ENCODE measurements at places on chromosomes 1 and 21. TPM values are rescaled to one million over a fixed set of nuclear protein-coding genes. Genes with fewer than 3 reads are reported as not detected.

DNA sequence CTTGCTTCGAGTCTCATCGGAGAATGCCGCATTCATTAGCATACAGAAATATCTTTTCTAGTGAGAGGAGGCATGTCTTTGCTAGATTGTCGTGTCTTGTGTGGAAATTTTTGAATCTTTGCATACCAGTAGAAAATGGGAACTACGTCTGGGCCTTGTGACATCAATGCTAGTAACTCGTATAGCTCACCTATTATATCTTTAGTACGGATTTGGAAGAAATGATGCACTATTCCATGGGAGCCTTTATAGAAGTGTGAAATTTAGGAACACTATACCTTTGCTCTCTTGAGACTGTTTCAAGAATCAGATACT lies 835 bp downstream of the UHMK1 start:
- no peaks in the 10 kb centered on the region for H3K36me3 ChIP-seq
- H3K4me3 ChIP-seq = peak overlapping the region; percentile 98
- peaks cover 5% of the 10 kb centered on the region for H3K4me1 ChIP-seq
- peak overlapping the region; percentile 90 for H3K27ac ChIP-seq
- no peak for DNase-seq

DNA sequence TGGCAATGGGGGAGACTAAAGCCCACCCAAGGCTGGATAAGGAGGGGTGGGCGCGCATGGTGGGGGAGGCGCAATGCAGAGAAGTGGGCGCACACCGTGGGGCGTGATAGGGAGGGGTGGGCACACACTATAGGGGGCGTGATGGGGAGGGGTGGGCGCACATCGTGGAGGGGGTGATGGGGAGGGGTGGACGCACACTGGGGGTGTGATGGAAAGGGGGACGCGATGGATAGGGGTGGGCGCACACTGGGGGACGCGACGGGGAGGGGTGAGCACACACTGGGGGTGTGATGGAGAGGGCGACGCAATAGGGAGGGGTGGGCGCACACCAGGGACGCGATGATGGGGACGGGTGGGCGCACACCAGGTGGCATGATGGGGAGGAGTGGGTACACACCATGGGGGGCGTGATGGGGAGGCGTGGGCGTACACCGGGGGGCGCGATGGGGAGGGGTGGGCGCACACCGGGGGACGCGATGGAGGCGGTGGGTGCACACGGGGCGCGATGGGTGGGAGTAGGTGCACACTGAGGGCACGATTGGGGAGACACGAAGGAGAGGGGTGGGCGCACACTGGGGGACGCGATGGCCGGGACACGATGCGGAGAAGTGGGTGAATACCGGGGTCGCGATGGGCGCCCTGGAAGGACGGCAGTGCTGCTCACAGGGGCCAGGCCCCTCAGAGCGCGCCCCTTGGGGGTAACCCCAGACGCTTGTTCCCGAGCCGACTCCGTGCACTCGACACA lies 929 bp downstream of the SUMO3 start:
- DNase-seq = no peak
- H3K4me3 ChIP-seq = peak overlapping the region; percentile 83
- H3K36me3 ChIP-seq = no peaks in the 10 kb centered on the region
- peak overlapping the region; percentile 14 for H3K27ac ChIP-seq

DNA sequence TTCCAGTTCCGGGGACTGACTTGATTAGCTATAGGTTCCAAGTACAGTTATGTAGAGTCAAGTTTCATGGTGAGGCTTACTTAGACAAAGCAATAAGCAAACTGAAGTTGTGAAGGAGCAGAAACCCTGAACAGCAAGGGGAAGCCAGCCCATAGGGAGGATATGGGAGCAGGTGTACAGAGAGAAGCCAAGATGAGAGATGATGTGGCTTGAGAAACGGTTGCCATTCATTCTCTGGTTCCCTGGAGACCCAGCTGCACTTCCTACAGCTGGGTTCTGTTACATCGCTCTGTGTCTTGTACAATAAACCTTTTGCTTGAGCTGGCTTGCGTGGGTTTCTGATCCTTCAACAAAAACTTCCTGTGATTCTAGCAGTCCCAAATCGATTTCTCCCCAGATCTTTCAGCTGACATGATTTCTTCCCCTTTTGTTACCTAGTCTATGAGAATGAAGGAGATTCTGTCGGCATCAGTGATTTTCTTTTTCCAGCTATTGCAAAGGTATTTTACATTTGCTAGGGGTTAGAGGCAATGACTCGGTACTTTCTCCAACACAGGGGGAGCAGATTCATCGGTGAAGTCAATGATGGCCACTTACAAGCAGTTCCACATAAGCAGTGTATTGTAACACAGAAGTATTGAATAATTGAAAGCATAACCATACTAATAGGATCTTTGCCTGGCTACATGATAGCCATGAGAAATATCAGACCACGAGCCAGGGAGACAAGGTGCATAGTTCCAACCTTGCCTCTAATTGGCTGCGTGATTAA lies 67.3 kb downstream of the URB2 start:
- no peaks in the 10 kb centered on the region for H3K27me3 ChIP-seq
- no peak overlapping the region for H3K27ac ChIP-seq
- H3K4me1 ChIP-seq = no peaks in the 10 kb centered on the region
- H3K4me3 ChIP-seq = no peak overlapping the region
- no peaks in the 10 kb centered on the region for H3K36me3 ChIP-seq
- DNase-seq = no peak

- H3K27me3 ChIP-seq = no peaks in the 10 kb centered on the region
- no peaks in the 10 kb centered on the region for H3K4me1 ChIP-seq
Observed at GRCh38 chr1:244242446-244242845, 191.4 kb downstream of the ZBTB18 start.

DNA sequence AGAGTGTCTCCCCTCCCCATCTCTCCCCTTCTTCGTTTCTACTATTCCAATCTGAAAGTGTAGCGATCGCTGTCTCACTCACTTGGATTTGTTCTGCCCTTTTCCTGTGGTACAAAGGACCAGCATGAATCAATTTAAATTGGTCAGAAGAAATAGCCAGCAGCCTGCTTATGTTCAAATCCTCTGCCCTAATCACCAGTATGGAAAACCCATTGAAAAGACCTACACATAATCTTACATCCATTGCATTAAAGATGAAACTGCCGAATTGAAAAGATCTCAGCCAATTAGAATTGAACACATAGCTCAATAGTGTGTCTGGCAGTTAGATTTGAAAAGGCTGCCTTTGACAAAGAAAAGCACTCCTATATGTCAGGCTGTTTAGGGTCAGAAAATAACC lies 122.6 kb downstream of the TNNI3K start:
- H3K4me1 ChIP-seq = no peaks in the 10 kb centered on the region
- no peaks in the 10 kb centered on the region for H3K27me3 ChIP-seq
- H3K36me3 ChIP-seq = no peaks in the 10 kb centered on the region
- H3K27ac ChIP-seq = no peak overlapping the region

- DNase-seq = no peak
- no peak overlapping the region for H3K4me3 ChIP-seq
- no peaks in the 10 kb centered on the region for H3K4me1 ChIP-seq
- H3K27ac ChIP-seq = no peak overlapping the region
Observed at GRCh38 chr1:7235871-7236517, 450.7 kb downstream of the CAMTA1 start.

- no peak for DNase-seq
- no peaks in the 10 kb centered on the region for H3K36me3 ChIP-seq
- H3K27me3 ChIP-seq = no peaks in the 10 kb centered on the region
- H3K27ac ChIP-seq = no peak overlapping the region
Observed at GRCh38 chr1:235946571-235946981, 79.9 kb upstream of the LYST start.

GRCh38 chr1:21468599-21468998 lies 28.7 kb downstream of the NBPF3 start:
- no peak overlapping the region for H3K27ac ChIP-seq
- no peaks in the 10 kb centered on the region for H3K27me3 ChIP-seq
- H3K4me1 ChIP-seq = no peaks in the 10 kb centered on the region
- no peaks in the 10 kb centered on the region for H3K36me3 ChIP-seq

- no peaks in the 10 kb centered on the region for H3K4me1 ChIP-seq
- no peaks in the 10 kb centered on the region for H3K36me3 ChIP-seq
- H3K4me3 ChIP-seq = no peak overlapping the region
Observed at GRCh38 chr21:35227786-35228185, 178.7 kb upstream of the RUNX1 start.

GRCh38 chr21:37762606-37763005 lies 153.7 kb downstream of the KCNJ6 start:
- no peak overlapping the region for H3K27ac ChIP-seq
- H3K36me3 ChIP-seq = no peaks in the 10 kb centered on the region
- no peaks in the 10 kb centered on the region for H3K4me1 ChIP-seq
- no peak overlapping the region for H3K4me3 ChIP-seq
- DNase-seq = no peak

DNA sequence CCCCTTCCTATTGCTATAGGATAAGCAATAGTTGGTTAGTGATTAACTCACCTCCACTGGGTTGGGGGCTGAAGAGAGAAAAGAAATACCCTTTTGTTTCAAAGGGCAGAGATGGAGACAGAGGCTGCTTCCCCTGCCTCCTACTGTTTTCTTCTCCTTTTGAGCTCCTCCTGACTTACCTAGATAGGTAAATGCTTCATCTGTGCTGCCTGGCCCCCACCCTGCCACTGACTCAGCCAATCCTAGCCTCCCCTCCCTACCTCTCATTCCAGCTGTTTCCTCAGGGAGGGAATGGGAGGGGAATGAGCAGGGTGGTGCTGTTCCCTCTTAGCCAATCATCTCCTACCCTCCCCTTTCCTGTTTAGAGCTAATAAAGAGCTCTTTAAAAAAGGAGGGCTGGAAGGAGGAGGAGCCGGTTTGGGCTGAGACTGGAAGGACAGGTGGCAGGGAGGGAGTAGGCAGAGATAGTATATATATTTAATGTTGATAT lies at the start of gene C1orf116:
Gene C1orf116 (minus strand): TSS at position 229 of the 490 bp plus-strand sequence. CDS start 5,158 bp downstream, outside the sequence.
- H3K27me3 ChIP-seq = no peaks in the 10 kb centered on the region
- no peaks in the 10 kb centered on the region for H3K36me3 ChIP-seq
- peak within 1 kb of the TSS; percentile 94 for H3K27ac ChIP-seq
- DNase-seq = peak; percentile 93
- H3K4me1 ChIP-seq = peaks cover 3% of the 10 kb centered on the region

The CFAP126 gene
- not detected for total RNA-seq

DNA sequence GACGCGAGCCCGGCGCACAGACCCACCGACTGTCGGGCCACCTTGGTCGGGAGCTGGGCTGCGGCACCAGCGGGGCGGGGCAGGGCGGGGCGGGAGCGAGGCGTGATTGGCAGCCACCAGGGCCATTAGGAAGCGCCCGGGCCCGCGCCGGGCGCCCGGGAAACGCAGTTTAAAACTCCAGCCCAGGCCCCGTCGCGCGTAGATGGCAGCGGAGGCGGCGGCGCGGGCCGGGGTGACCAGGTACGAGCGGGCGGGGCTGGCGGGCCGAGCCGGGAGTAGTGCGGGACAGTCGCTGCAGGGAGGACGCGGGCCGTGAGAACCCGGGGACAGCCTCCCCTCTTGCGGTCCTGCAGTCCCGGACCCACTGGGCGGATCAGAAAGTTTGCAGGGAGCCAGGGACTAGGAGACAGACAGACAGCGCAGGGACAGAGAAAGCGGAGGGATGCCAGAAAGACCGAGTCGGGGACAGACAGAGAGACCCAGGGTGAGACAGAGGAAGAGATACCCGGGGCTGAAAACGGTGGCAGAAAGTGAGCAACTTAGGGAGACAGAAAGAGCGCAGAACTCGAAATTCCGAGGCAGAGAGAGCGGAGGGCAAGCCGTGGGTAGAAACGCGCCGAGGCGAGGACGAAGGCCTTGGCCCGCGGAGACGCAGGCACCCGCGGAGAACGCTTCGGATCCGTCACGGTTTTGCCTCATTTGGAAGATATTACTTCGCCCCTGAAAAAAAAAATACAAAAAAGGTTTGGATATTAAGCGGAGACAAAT lies at the start of gene DMBX1:
Gene DMBX1 (plus strand): TSS at position 199 of the 768 bp plus-strand sequence. CDS start 17,175 bp downstream, outside the sequence.
- peak; percentile 37 for DNase-seq
- peak within 1 kb of the TSS; percentile 28 for H3K4me3 ChIP-seq
- H3K36me3 ChIP-seq = no peaks in the 10 kb centered on the region
- H3K27me3 ChIP-seq = peaks cover 51% of the 10 kb centered on the region
- H3K27ac ChIP-seq = no peak within 1 kb of the TSS

DNA sequence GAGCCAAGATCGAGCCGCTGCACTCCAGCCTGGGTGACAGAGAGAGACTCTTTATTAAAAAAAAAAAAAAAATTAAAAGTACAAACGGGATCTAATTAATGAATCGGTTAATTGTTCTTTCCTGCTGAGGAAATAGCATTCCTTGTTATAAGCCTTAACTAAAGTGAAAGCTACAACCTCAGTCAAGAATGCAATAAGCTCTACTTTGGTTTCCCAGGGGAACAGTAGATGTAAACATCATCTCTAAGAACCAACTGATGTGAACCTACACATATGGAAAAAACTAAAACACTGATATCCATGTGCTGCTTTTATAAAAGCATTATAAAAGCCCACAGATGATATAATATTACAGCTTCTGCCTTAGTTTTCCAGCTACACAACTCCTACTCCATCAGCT lies 41.9 kb downstream of the LPGAT1 start:
- H3K36me3 ChIP-seq = no peaks in the 10 kb centered on the region
- H3K4me1 ChIP-seq = no peaks in the 10 kb centered on the region
- H3K4me3 ChIP-seq = no peak overlapping the region
- DNase-seq = no peak
- no peak overlapping the region for H3K27ac ChIP-seq

GRCh38 chr1:113096493-113096892 lies 23.5 kb downstream of the LRIG2 start:
- H3K27ac ChIP-seq = no peak overlapping the region
- no peaks in the 10 kb centered on the region for H3K27me3 ChIP-seq
- no peak overlapping the region for H3K4me3 ChIP-seq
- H3K36me3 ChIP-seq = peaks cover 4% of the 10 kb centered on the region
- no peak for DNase-seq
- no peaks in the 10 kb centered on the region for H3K4me1 ChIP-seq

The KRTAP19-3 gene
- not detected for total RNA-seq

The AMY2A gene
- not detected for total RNA-seq

The TP73 gene
- total RNA-seq = 15.1 TPM

The LYST gene
- 41.7 TPM for total RNA-seq

The METTL25B gene
- total RNA-seq = 62.0 TPM

DNA sequence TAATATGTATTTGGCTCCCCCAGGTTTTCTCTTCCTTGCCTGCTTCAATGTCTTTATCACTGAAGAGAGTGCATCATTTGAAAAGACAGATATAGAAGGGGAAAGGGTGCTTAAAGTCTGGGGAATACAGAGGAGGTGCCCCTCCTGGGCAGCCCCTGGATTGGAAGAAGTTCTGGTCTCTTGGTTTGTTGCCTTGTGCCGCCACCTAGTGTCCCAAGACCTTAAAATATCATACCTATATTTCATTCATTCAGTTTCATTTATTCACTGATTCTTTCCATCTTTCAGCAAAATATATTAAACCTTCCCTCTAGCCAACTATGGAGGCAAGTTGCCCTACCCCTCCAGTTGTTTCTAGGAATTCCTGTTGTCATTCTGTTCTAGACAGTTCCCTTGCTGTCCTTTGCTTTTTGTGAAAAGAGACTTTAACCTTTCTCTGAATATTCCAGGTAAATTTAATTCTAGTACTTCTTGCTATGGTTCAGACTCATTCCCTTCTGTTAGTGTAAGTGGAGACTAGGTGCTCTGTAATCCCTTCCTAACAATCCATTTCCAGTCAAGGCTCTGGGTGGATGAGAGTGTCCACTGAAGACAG lies 56.1 kb downstream of the MEF2D start:
- H3K4me3 ChIP-seq = no peak overlapping the region
- no peak for DNase-seq
- H3K4me1 ChIP-seq = no peaks in the 10 kb centered on the region
- H3K36me3 ChIP-seq = no peaks in the 10 kb centered on the region

- DNase-seq = no peak
- H3K4me1 ChIP-seq = no peaks in the 10 kb centered on the region
- H3K27me3 ChIP-seq = no peaks in the 10 kb centered on the region
- no peaks in the 10 kb centered on the region for H3K36me3 ChIP-seq
- no peak overlapping the region for H3K27ac ChIP-seq
- no peak overlapping the region for H3K4me3 ChIP-seq
Observed at GRCh38 chr1:41135196-41135947, 106.7 kb downstream of the SCMH1 start.
